ENCODE measurements at places on chromosomes 16 and 17.

DNA sequence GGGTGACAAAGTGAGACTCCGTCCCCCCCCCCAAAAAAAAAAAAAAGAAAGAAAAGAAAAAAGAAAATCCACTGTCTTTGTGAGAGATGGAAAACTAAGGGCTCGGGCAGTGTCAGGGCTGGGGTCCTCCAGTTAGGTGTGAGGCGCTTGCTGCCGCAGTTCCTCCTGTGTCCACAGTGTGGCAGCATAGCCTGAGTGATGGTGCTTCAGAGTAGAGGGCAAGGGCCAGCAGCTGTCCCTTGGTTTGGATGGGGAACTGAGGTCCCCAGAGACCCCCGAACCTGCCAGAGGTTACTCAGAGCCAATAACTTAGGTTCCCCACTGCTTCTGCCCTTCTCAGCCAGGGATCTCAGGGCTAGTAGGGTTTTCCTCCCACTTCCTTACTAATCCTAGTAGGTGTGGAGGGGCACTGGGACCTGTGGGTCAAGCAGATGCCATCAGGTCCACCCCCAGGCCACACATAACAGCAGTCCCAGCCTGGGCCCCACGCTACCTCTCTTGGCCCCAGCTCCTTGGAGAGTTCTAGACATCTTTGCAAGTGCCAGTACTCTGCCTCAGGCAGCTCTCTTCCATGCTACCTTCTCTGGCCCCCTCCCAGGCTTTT lies 7.9 kb upstream of the LLGL1 start:
- peak; percentile 38 for DNase-seq

GRCh38 chr17:57669671-57670529 lies 75.2 kb downstream of the CCDC182 start:
- no peak for DNase-seq

DNA sequence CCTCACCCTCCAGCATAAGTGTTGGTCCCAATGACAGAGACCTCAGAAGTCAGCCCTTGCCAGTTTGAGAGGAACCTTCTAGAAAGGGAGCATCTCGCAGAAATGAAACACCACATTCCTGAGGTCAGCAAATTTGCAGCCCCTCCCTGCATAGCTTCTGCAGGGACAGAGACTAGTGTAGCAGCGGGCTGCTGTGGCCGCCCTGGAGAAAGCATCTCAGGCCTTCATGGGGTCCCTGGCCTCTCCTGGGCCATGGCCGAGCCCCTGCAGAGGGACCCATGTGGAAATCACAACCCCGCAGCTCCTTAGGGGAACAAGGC lies 11.4 kb downstream of the HS3ST6 start:
- DNase-seq: no peak

GRCh38 chr17:32519228-32520103 lies 32.7 kb downstream of the CDK5R1 start:
- DNase-seq: peak; percentile 54

DNA sequence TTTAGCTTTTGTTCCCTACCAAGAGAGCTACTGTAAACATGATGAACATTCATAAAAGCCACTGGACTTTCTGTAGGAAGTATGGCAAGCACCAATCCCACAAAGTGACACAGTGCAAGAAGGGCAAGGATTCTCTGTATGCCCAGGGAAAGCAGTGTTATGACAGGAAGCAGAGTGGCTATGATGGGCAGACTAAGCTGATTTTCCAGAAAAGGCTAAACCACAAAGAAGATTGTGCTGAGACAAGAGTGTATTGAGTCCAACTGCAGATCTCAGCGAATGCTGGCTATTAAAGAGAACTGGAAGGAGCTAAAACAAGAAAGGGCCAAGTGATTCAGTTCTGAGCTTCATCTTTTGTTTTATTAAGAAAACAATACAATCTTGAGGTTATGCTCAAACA lies 60.5 kb upstream of the EFCAB3 start:
- DNase-seq: no peak

DNA sequence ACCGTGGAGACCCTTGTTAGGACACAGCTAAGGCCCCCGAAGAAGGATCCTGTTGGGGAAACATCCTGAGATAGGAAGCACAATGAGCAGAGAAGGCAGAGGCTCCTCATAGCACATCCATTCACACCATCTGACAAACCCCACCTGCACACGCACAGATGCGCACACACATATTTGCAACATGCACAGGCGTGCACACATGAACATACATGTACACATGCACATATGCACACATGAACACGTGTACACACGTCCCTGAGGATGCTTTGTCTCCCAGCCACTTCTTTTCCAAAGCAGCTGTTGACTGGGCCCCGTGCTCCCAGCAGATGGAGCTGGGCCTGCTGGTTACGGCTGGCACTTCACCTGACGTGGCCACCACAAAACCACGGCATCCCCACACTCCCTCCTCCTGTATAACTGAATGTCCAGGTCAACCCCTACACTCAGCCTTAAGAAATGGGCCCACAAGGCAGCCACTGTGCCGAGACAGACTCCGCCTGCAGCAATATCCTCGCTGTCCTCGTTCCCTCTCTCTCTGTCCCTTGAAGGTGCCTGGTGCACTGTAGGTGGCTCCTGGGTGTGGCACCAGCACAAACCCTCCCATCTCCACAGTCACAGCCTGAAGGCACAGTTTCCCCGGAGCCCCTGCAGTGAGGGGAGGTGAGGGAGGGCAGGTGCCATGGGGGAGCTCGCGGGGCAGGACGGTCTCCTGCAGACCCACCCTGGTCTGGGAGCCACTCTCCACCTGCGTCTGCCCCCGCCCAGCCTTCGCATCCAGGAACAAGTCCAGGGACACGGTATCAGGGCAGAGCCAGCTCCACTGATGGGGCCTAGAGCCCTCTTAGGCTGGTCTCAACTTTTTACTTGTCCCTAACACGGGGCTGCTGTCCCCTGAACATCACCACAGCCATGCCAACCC lies 183.0 kb downstream of the RBFOX3 start:
- no peak for DNase-seq

DNA sequence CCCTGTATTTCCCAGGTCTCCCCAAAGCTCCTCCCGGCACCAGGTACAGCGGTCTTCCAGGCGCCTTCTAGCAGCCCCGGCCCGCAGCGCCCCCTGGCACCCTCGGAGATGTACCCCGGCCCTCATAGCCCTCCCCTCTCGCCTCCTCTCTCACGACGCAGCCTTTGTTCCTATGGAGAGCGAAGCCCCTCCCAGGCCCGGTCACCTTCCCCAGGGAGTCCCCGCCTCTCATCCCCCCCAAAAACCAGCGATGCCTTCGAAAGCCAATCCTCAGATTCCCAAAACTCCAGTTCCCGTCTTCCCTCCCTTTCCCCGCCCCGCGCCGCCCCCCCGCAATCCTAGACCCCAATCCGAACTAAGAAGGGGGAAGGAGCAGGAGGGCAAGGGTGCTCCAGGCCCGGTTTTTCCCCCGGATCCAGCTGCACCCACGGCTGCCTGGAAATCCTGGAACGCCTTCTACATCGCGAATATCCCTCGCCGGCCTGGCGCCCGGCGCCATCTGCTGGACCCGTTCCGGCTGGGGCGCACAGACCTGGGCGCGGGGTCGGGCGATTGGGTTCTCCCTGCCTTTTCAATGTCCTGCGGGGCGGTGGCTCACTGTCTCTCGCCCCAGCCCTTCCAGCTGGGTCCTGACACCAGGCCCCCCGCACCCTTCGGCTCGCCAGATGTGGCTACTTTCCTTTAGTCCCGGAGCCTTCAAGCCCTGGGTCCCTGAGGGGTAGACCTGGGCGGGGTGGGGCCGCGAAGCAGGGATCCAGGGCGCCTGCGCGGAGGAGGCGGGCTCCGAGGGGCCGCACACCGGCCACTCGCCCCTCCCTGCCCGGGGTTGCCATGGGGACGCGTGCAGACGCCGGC lies at the start of gene DNAH2:
DNAH2 (plus strand) TSS at position 844 of the 855 bp plus-strand sequence. CDS start 1,991 bp downstream, outside the sequence.
- no peak for DNase-seq

GRCh38 chr17:4515501-4515900 lies 16.8 kb downstream of the SPNS2 start:
- DNase-seq: no peak

GRCh38 chr16:6091021-6091420 lies 993.4 kb upstream of the EEF2KMT start:
- no peak for DNase-seq

GRCh38 chr16:3479654-3480216 lies 15.6 kb downstream of the C16orf90 start:
- no peak for DNase-seq

- DNase-seq: no peak
Observed at GRCh38 chr16:87559945-87560344, 42.4 kb upstream of the JPH3 start.

- no peak for DNase-seq
Observed at GRCh38 chr16:83473926-83474650, 333.7 kb upstream of the HSBP1 start.

DNA sequence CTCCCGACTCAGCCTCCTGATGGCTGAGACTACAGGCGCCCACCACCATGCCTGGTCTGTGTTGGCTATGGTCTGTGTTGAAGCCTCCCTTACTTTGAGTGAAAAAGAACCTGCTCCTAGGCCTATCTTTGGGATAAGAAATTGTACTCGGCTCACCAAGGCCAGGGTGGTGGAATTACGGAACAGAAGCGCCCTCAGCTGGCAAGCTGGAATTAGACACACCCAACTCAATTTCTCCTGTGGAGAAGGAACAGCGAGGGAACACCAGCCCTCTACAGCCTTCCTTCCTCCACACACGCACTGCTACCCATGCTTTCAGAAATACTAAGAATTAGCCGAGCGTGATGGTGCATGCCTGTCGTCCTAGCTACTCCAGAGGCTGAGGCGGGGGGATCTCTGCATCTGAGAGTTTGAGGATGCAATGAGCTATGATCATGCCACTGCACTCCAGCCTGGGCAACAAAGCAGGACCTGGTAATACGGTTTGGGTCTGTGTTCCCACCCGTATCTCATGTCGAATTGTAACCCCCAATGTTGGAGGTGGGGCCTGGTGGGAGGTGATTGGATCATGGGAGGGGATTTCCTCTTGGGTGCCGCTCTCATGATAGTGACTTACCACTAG lies 40.1 kb upstream of the RBBP6 start:
- no peak for DNase-seq

DNA sequence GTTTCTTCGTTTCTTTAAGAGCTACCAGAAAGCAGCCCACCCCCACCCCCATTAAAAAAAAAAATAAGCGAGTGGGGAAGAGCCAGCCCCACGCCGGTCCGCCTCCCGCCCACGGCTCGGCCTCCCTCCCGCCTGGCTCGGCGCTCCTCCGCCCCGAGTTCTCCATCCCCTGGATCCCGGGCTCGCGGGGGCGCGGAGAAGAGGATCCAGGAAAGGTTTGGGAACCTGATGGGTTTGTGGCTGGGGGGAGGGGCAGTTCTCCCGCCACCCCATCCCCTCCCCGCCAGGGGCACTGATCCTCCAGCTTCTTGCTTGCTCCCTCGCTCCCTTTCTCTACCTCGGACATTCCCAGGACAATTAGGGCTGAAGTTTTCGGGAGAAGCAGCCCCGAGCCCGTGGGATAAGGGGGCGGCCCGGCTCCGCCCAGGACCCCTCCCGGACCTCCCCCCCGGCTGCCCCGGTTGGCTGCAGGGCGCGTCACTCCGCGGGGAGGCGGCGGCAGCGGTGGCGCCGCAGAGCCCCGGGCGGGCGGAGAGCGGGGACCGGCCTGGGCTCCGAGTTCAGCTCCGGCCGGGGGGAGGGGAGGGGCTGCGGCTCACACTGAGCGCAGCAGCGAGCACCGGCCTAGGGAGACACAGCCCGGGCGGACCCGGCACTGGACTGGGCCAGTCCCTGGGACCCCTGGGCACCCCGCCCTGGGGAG lies 1.0 kb upstream of the SALL1 start:
- no peak for DNase-seq

GRCh38 chr17:75078284-75079022 lies 9.3 kb upstream of the SLC16A5 start:
- no peak for DNase-seq

DNA sequence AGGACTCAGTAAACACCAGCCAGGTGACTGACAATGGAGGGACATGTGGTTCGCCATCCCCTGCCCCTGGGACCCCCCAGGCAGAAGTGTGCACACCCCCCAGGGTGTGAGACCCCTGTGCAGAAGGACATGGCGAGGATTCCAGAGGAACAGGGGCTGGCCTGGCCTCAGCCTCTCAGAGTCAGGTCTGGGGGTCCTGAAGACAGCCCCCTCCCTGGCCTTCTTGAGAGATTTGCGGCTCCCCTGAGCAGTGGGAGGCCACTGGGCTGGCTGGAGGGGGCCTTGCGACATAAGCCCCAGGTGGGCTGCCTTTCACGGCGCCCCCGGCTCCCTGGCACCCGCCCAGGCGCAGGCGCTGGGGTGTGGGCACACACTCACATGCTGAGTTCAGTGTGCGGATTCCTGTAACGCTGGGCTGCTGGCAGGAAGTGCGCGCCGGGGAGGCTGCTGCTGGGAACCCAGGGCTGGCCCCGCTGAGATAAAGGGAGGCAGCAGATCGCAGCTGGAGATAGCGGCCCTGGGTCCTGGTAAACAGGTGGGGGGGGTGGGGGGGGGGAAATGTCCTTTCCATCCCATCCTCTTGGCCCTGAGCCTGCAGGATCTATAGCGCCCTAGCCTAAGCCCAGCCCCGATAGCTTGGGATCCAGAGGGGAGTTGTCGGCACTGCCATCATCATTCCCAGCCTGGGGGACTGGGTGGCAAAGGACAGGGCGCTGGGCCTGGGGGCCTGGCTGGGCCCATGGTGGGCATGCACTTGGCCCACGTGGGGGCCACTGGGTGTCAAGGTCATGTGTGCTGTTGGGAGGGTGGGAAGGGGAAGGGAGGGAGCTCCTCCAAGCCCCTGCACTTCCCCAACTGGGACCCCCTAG lies 27.1 kb downstream of the TMEM235 start:
- no peak for DNase-seq

DNA sequence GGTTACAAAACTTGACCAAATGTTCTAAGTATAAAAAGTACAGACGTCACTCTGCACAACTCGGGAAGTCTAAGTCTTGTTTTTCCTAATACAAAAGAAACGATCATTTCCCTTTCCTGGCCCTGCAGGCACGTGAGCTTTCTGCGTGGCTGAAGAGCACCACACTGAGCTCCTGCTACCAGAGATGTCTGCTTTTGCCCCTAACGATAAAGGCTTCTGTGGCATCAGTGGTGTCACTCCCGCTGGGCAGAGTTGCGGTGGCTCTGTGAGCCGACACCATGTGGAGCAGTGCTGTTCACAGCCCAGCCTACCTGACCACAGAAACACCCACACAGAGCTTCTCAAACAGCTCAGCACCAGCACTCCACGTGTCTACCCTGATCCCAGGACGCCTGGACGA lies 20.5 kb downstream of the EMC8 start:
- DNase-seq: peak; percentile 12

DNA sequence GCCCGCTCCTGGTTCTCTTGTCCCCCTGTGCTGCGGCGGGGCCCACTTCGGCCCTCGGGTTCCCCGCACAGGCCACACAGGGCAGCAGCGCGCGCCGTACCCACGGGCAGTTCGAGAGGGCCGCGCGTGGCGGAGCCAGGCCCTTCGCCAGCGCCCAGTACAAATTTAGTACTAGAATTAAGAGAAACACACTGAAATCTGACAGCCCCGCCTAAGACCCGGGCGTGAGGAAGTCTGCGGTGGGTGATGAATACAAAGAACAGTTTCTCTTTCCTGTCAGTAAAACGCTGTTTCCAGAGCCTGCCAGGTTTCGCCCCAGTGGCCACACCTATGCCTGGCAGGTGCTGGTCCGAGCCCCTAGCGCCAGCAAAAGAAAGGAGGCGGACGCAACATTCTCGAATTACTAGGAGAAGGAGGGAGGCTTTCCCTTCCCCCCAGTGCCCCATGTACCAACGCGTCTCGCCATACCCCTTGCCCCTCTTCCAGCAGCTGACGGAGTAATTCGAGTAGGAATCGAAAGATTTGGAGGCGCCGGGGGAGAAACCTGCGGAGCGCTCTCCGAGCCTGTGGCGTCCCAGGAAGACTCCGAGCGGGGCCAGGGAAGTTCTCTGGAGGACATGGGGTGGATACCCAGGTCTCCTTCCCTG lies 591 bp upstream of the SLFN5 start:
- DNase-seq: peak; percentile 63

GRCh38 chr16:30121741-30122571 lies 1.1 kb downstream of the MAPK3 start:
- DNase-seq: no peak

GRCh38 chr16:67860589-67861398 lies 12.1 kb upstream of the EDC4 start:
- no peak for DNase-seq
